Fibroblast of skin of right quadriceps (primary cell): ENCODE measurements at places on chromosomes 4 and X.

DNA sequence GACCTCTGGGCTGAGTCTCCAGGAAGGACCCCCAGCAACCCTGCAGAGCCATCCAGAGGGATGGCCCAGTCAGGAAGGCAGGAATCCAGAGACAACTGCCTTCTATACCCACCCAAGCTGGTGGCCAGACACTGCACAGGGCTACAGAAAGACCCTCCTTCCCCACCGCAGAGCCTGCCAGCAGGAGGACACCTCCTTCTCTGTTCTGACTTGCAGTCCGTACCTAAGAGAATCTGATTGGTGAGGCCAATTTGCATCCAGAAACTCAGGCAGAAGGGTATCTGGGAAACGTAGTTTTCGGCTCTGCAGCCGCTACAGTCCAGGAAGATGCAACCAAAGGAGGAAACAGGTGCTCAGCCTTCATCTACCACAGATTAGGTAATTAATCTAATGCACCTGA lies 155.4 kb upstream of the FRG1 start:
- DNase-seq: no peak

DNA sequence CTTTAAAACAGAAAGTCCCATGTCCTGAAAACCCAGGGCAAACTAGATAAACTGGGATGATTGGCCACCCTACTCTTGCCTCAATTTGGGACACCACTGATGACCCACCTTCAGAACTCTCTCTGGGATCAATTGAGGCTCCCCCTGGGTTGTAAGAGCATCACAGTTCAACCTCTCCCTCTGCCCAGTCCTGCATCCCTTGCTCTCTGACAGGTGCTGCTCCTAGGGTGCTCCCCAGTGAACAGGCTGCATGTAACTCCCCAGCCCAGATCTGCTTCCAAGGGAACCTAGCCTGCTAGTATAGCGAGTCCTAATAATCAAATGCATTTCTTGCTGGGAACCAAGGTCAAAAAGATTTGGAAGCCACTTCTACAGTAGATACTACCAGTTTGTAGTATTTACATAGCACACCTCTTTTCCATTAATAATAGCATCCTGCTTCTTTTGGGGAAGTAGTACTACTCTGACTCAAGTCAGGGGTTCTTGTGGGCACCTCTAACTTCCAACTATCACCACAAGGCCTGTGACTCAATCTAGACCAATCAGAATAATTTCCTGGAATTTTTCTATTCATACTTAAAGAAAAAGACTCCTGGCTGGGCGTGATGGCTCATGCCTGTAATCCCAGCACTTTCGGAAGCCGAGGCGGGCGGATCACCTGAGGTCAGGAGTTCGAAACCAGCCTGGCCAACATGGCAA lies 42.1 kb upstream of the SPINK2 start:
- DNase-seq: peak; percentile 18

DNA sequence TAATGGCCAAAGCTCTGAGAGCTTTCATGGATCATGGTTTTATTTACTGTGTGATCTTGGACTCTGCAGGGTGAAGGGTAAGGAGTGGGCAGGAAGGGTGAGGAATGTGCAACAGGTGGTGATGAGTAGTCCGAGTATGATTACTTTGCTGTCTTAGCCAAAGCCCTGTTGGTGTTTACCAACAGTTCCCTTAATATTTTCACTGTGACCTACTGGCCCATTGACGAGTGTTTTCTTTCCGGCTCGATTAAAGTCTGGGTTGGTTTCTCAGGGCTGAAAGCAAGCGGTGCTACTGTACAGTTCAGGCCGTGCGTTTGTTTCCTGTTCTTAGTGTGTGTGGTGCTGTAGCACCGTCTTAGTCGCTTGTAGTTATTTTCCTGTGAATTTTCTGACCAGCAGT lies 2.6 kb downstream of the ARHGAP24 start:
- peak; percentile 24 for DNase-seq

GRCh38 chr4:27082776-27083175 lies 222.1 kb downstream of the STIM2 start:
- no peak for DNase-seq

- DNase-seq: peak; percentile 81
Observed at GRCh38 chr4:73257234-73257633, 1.4 kb downstream of the ANKRD17 start.

DNA sequence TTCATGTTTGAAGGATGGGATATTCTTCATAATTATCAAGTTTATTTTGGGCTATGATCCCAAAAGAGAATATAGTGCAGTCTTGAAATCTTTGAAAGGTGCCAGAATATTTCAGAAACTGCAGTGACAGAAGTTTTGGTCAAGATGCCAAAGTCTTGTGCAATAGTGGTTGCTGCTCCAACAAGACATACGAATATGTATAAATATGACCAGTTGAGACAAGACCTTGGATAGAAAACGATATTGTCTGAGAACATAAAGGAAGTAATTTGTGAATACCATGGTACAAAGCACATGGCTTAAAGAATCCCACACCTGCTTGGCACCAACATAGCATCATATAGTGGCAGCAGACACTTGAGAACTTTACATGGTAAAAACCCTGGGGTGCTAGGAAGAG lies 48.6 kb upstream of the AMELX start:
- DNase-seq: peak; percentile 22

DNA sequence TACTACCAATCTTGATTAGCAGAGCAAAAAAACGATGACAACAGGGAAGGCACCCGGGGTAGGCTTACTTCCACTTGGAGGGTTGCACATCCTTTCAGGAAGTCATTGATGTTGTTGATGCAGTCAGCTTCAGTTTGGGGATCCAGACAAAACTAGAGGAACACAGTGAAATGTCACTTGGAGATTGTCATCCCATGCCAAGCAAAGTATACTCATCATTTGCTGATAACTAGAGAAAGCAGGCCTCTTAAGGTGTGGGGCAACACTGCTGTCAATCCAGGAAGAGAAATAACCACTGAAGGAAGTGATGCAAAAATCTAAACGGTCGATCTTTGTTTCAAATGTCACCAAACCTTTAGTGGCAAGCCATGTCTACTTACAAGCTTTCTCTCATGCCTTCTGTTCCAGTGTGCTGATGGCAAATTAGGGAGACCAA lies 1.4 kb downstream of the ARHGEF6 start:
- no peak for DNase-seq

- DNase-seq: peak; percentile 77
Observed at GRCh38 chr4:142815834-142816233, 30.3 kb downstream of the INPP4B start.

DNA sequence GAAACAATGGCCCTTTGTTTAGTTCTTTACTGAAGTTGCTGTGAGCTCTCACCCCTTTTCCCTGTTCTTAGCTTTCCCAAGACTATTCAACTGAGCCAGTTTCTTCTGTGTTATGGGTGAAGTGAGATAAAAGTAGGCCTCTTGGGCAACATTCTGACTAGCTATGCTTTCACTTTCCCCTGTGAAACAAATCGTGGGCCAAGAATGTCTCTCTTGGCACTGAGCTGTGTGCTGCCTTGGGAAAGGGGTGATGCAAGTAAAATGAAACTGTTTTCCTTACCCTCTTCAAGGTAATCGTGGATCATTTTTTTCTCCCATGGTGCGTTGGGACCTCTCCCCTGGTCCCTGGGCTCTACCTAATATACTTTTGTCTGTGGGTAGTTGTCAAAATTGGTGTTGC lies 653.9 kb upstream of the MAGEB2 start:
- no peak for DNase-seq

DNA sequence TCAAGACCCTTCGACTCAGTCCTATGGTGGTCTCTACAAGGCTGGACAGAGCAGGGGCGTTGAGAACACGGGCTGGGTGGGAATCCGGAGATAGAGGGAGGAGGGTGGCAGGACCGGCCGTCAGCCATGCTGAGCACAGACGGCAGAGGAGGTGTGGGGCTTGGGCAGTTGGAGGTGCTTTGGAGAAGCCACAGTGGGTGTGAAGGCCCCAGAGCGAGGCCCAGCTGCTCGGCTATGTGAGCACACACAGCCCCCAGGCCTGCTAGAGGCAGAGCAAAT lies 4.2 kb downstream of the PDE6B start:
- DNase-seq: no peak

- peak; percentile 2 for DNase-seq
Observed at GRCh38 chrX:24956828-24957227, 58.9 kb downstream of the ARX start.

DNA sequence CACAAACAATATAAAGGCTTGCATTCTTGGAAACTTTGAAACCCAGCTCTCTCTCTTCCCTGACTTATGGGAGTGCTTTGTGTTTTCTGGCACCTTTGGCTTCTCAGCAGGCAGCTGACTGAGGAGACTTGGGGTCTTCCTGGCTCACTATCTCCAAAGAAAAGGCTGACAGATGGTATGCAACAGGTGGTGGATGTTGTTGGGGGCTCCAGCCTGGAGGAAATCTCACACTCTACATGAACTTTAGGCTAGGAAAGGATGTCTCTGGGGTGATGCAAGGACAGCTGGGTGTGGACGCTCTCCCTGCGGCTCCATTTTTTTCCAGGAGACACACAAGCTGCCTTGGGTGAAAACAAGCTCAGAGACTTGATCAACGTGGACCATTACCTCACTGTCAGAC lies 67.4 kb downstream of the DNAAF6 start:
- DNase-seq: no peak

DNA sequence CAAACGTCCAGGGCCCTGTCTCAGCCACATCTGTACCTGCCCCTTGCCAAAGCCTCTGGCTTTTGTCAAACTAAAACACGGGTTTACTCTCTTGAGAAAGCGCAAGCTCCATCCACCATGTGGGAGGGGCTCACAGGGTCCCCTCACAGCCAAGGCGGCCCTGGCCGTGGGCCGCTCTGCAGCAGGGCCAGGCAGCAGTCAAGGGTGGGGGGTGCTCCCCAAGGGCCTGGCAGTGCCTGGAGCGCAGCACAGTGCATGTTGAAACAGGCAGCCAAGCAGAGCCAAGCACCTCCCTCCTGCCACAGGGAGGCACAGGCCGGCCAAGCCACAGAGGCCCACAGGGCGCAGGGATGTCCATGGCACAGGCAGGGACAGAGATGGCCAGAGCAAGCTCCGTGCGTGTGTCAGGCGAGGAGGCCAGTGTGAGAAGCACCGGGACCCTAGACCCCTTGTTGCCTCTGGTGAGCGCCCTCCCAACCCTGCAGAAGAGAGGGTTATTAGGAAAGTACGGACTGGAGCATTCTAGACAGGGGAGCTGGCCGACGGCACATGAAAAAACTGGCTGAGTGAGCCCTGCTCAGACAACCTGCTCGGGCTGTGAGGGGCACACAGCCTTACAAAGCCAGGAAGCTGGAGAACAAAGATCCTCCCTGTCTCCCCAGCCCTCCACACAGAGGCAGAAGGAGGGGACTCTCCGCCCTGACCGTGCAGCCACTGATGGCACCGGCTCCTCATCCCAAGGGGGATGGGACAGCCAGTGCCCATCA lies 39.0 kb downstream of the FAM53A start:
- no peak for DNase-seq

GRCh38 chr4:59565836-59566235 lies 1634.3 kb upstream of the ADGRL3 start:
- DNase-seq: no peak

DNA sequence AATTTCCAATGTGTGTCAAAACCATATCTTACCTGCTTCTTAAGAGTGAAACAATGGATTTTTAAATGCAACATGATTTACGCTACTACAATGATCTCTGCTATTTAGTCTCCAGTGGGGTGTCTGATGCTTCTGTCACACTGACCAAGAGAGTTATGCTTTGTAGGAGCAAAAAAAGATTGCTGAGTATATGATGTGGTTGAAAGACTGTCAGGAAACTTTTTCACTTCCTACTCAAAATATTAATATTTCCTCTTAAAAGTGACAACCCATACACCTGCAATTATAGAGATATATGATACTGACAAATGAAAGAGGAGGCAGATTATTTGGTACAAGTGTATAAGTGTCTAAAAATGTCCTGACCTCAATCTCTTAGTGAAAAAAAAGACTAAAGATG lies 105.2 kb upstream of the BMP3 start:
- DNase-seq: no peak

- DNase-seq: no peak
Observed at GRCh38 chr4:124070688-124071484, 641.6 kb downstream of the ANKRD50 start.

DNA sequence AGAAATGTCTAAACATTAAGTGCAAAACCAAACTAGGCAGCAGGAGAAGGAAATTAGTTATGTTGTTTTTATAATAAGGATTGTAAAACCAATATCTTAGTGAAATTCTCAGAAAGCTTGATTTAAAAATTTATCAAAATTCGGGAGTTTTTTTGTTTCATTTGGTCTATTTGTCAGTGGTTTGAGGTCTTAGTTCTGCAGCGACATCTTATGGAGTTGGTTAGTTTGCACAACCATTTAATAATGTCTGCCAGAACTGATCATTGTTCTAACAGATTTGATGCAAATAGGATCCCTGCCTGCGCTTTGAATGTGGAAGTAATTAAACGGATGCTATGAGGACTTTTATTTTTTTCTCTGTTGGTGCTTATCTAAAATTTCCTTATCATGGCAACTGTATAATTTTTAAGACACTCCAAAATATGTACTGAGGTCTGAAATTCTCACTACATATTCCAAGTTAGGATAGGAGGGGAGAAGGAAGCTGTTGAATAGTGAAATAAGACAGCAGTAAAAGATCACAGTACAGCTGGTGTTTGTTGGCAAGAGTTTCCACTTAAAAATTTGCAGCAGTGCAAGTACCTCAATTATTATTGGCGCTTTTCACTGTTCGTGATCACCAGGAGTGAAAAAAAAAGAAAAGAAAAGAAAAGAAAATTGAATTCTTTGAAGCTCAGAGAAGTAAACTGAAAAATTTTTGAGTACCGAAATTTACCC lies 2521.4 kb downstream of the ARAP2 start:
- DNase-seq: peak; percentile 44

DNA sequence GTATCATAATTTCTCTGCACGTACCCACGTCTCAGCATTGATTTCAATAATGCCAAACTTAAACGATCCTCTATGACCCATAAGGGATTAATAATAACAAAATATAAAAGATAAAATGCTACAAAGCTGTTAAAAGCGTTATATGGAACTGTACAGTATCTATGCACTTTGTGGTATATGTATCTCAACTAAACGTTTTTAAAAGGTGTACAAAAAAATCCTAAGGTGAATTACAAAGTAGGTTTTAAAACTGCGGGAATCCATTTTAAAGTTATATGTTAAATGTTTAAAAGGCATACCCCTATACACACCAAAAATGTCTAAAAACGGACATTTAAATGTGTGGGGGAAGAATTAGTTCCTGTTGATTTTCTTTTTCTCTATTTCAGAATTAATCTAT lies 860 bp downstream of the ZNF182 start:
- no peak for DNase-seq
